Activated T-cell treated with anti-CD3 and anti-CD28 coated beads, Interleukin-2, amount 50 U/mL, for 4 hours (primary cell): ENCODE measurements at places on chromosomes 3 and 15.
A peak's percentile ranks its signal among the peaks of the same experiment; 100 is the strongest.

DNA sequence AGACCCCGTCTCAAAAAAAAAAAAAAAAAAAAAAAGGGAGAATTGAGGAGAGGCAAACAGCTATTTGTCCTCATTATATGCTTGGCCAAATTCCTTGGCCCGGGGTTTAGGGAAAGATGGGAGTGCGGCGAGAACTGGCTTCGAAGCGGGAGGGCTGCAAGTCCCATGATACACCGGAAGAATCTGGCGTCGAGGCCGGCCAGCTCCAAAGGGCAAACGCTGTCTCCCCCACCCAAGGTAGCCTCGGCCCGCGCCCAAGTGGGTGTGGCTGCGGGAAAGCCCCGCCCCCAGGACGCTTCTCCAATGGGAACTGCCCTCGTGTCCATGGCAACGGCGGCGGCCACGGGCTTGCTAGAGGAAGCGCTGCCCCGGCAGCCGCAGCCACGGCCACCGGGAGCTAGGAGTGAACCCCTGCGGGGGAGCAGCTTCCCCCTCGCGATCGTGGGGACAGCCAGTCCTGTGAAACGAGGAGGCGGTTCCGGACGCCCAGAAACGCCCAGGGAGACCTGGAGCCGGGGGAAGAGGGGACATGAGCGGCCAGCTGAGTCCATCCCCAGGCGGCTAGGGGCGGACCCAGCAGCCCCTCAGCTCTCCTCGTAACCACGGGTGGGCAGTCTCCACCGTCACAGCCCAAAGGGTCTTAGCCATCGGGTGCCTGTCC lies at the start of gene TTLL13:
Gene TTLL13, plus strand, starts transcription at position 354 of the 661 bp plus-strand sequence. CDS start 1,075 bp downstream, outside the sequence.
- peak; percentile 56 for DNase-seq

DNA sequence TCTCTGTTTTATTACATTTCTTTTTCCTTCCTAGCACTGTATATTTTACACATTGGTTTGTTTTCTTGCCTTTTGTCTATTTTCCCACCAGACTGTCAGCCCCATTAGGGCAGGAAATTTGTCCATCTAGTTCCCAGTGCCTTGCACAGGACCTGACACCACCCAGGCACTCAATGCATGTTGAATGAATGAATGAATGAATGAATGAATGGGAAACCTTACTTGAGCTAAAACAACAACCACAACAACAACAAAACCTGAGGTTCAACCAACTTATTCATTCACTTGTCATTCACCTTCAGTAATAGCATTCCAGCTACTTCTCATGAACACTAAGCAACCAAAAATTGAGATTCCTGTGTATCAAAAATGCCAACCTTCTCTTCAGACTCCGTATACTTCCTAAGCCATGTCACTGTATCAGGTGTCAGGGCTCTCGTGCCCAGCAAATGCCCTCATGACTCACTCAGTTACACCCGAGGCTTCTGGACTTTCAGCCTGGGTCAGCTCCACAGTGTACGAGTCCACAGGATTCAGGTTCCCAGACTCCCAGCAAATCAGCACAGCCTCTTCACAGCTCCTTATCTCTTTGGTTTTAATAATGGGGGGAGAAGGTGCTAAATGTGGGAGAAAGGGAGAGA lies 37.3 kb downstream of the FSD2 start:
- DNase-seq = no peak

- DNase-seq = no peak
Measured at GRCh38 chr15:90838544-90838943, 29.8 kb upstream of the FURIN start.

DNA sequence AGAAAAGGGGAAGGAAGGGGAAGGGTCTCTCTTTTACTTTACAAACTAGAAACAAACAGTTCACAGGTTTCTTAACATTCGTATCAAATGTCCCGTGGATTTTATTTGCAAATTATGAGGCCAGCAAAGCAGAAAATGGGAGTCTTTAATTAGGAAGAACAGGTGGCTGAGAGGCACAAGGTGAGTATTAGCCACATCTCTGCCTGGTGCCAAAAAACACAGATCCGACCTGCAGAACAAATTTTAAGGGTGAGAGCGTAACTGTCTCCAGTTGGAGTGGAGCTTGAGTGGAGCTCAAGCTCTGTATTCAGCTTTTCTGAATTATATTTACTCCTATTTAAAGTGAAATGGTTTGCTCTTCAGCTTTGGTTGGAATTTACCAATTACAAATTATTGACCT lies 1004.9 kb downstream of the FHIT start:
- no peak for DNase-seq

DNA sequence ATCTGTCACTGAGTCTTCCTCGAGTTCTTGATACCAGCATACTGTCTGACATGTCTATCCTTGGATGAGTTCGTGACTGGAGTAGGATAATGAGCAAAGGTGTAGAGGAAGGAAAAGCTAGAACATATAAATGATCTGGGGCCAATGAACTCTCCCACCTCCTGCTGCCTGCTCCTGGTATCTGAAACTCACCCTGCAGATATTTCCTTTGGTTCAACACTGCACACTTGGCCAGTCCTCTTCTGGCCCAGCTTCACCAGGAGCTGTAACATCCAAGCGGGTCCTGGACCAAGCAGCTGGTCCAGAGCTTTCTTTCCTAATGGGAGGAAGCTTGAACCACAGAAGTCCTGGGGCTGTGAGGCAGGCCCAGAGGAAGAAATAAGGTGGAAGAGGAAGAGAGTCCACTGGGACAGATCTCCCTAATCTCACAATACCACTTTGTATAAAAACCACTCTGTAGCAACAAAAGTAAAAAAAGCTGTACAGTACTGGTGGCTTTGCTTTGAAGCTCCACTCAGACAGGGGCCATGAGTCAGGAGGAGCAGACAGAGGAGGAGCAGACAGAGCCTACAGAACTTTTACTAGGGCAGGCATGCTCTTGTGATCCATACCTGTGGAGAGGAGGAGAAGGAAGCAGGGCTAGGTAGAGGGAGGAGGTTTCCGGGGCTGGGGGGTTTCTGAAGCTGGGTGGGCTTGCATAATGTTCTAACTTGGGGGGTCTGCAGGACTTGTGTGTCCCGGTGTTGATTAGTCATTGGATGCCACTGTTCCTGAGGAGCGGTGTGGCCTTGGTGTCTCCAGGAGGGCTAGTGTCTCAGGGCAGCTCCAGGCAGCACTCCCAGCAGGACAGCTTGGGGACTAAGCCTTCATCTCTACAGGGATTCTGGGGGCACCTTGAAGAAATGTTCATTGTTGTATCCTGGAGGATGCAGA lies 166.9 kb downstream of the ABHD5 start:
- DNase-seq = no peak

DNA sequence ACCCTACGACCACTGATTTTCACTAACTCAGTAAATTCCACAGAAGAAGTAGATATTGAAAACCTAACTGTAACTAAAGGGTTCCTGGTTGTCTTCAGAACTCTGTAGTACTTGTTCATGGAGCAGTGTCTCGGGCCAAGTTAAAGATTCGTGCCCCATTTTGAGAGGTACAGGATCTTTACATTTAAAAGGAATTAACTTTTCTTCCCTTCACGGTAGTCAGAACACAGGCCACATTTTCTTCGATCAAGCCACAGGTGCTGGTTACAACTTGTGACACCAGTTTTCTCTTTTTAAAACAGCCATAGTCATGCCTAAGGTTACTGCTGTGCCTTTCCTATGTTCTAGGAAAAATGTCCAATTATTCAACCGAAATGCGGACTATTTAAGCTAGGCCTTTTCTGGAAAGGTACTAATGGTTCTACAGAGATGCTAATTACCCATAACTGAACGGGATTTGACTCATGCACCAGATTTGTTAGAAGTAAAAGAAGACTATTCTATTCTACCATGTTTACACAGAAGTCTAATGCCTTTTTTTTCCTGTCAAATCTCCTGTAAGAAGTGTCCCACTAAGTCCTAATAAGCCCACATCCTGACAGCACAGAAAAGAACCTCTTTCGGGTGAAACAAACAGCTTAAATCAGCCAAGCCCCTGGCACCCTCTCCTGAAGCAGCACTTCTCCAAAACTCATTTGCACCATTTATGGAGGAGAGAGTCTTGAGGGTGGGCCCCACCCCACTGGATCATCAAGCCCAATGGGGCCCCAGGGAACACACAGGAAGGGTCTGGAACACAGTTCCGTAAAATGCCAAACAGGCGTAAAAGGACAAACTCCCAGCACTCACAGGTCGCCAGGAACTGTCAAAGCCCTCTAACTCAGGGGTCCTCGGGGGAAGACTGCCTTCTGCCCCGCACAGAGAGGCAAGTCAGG lies 1.9 kb downstream of the LRIG1 start:
- no peak for DNase-seq

- DNase-seq = no peak
Measured at GRCh38 chr3:165797551-165797950, 39.7 kb downstream of the BCHE start.

- no peak for DNase-seq
Measured at GRCh38 chr3:150227839-150228238, 180.3 kb upstream of the TSC22D2 start.

DNA sequence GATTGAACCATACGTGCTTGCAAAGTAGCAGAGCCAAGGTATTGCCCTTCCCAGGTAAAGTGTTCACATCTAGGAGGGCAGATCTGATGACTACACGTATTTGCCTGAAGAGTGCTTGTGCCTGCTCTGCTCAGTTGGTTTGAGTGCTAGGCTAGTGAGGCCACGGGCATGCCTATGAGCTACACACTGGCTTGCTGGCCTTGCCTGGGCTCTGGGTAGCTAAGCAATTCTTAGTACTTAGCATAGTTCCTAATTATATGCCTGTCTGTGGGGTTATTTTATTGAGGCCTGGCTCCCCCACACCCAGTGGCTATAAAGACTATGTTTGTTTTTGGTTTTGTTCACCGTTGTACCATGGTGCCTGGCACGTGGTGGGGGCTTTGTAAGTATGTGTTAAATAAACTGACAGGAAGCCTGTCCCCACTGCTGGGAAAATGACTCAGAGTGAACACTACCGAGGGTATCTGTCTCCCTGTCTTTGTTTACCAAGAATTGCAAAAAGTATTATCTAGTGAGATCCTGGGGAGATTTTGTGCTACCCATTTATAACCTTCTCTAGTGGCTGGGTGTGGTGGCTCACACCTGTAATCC lies 72.1 kb upstream of the ETV5 start:
- DNase-seq = no peak

DNA sequence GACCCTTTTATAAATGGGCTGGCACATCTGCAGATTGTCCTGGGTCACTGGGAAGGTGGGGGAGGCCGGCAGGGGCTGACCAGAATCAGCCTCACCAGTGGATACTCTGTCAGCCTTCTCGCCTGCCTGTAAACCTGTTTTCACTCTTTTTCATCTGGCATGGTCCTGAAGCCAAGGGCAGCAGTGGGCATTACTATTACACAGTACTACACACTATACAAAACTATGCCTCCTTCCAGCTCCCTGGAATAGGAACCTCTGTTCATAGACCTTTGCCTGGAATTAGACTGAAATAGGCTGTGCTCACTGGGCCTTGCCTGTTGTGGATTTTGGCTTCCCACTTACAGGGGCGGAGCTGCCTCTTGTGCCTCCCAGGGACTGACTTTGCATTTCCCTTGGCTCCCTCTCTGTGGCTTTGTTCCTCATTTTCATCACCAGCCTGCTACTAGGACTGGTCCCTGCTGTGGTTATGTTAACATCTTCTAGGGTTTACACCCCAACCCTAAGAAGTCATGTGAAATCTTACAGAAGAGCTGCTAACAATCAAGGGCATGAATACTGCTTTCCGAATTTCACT lies 120.7 kb downstream of the FNDC3B start:
- DNase-seq = no peak

DNA sequence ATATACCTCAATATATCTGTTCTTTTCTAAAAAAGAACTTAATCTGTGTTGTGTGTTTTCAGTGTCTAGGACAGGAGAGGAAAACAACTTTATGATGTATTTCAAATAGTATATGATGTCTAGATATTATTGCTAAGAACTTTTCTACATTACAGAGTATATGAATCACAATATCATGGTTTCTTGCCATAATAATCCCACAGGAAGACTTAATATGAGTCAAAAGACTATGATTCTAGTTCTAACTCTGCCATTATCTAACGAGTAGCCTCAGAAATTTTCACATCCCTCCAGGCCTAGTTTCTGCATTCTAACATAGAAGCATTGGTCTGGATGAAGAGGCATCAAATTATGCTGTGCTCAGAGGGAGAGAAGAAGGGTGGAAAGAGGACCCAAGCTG lies 107.7 kb upstream of the SPRED1 start:
- DNase-seq = no peak

GRCh38 chr15:74589826-74590225 lies 25.8 kb upstream of the CLK3 start:
- no peak for DNase-seq
